ENCODE measurements at places on chromosomes 5 and 9.
A peak's percentile ranks its signal among the peaks of the same experiment; 100 is the strongest.

DNA sequence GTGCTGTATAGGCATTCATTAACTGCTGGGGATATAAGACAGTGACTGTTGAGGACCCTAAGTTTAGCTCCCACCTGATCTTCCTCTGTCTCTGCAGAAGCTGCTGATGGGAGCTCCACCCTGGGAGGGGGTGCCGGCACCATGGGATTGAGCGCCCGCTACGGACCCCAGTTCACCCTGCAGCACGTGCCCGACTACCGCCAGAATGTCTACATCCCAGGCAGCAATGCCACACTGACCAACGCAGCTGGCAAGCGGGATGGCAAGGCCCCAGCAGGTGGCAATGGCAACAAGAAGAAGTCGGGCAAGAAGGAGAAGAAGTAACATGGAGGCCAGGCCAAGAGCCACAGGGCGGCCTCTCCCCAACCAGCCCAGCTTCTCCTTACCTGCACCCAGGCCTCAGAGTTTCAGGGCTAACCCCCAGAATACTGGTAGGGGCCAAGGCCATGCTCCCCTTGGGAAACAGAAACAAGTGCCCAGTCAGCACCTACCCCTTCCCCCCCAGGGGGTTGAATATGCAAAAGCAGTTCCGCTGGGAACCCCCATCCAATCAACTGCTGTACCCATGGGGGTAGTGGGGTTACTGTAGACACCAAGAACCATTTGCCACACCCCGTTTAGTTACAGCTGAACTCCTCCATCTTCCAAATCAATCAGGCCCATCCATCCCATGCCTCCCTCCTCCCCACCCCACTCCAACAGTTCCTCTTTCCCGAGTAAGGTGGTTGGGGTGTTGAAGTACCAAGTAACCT, 22.1 kb downstream of the PCDHGC5 start:
- DNase-seq, result no peak

GRCh38 chr5:175742290-175742994, 84.6 kb downstream of the HRH2 start:
- no peak for DNase-seq

- peak; percentile 73 for DNase-seq
These were observed 5.3 kb downstream of the SLC34A1 start for GRCh38 chr5:177389241-177390169.

- DNase-seq, result peak; percentile 57
These were observed 520 bp upstream of the DHFR start for GRCh38 chr5:80655231-80655774.

DNA sequence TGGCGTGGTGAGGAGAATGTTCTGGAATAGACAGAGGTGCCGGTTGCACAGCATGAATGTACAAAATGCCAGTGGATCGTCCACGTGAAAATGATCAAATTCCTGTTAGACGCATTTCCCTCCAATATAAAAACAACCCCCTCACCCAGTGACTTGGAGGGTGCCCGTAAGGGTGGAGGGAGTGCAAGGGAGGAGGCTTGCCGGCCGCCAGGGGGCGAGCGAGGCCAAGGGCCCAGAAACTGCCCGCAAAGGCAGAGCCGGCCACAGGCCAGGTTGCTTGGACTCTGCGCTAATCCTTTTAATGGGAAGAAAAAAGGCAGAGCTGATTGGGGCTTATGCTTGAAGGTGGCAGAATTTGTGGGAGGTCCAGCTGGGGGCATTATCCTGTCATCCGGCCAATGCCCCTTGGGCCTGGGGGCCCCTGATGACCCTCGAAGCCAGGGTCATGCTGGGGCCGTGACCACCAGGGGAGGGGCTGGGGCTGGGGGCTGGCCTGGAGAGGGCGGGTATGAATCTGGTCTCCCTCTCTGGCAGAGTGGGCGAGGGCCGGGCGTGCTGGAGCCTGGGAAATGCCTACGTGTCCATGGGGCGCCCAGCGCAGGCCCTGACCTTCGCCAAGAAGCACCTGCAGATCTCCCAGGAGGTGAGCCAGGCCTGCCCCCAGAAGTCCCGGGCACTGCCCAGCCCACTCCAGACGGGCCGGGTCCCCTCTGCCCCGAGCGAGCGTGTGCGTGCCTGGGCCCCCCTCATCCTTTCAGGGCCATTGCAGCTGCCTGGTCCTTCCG, 12.0 kb downstream of the GPSM1 start:
- peak; percentile 89 for DNase-seq

DNA sequence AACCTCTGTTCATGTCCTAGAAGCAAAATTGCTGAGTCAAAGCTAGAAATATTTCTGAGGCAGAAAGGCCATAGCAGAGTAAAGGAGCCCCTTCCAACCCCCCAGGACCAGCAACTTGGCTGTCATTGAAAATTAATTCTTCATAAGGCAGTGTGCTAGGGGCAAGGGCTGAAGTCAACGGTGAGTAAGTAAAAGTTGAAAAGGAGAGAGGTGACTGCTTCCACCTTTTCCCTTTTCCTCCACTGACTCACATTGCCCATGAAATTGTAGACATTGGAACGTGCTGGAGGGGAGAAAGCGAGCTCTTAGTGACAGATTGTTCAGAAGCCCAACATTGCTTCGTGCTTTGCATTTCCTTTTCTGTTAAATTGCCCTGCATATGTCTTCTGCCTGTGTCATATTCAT, 19.1 kb downstream of the GLRA1 start:
- DNase-seq, result no peak

DNA sequence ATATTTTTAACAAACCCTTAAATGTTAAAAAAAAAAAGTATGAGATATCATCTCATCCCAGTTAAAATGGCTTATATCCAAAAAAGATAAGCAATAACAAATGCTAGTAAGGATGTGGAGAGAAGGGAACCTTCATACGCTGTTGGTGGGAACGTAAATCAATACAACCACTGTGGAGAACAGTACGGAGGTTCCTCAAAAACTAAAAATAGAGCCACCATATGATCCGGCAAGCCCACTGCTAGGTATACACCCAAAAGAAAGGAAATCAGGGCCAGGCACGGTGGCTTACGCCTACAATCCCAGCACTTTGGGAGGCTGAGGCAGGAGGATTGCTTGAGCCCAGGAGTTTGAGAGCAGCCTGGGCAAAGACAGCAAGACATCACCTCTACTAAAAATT, 3.0 kb downstream of the MTMR12 start:
- DNase-seq, result no peak

GRCh38 chr5:166127766-166128570, 2163.5 kb upstream of the WWC1 start:
- DNase-seq, result no peak

DNA sequence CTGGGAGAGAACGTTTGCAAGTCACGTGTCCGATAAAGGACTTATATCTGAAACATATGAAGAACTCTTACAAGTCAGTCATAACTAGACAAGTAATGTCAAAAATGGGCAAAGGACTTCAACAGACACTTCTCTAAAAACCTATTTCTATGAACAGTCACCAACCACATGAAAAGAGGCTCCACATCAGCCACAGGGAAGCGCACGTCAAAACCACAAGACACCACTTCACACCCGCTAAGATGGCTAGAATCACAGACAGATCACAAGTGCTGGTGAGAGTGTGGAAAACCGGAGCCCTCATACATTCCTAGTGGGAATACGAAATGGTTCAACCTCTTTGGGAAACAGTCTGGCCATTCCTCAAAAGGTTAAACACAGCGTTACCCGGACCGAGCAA, 11.5 kb upstream of the CARD9 start:
- no peak for DNase-seq

GRCh38 chr5:81163651-81164050, 69.5 kb upstream of the CKMT2 start:
- DNase-seq, result no peak

GRCh38 chr5:89281766-89282553, 399.0 kb upstream of the MEF2C start:
- no peak for DNase-seq

GRCh38 chr5:172959824-172960799, 888 bp downstream of the RPL26L1 start:
- peak; percentile 45 for DNase-seq

DNA sequence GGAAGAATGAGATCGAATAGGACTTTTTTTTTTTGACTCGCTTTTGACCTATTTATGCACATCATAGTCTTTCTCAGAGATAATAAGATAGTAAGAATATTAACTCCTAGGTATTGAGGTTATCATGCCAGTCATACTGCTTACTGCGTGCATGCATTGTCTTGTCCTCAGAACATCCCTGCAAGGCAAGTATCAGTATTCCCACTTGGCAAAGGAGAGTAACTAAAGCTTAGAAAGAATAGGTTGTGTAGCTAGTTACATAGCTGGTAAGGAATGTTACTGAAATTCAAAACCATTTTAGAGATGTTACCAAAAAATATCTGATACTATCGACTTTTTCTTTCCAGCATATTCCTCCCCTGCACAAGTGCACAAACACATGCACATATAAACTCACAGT, 296.1 kb upstream of the CLINT1 start:
- no peak for DNase-seq

DNA sequence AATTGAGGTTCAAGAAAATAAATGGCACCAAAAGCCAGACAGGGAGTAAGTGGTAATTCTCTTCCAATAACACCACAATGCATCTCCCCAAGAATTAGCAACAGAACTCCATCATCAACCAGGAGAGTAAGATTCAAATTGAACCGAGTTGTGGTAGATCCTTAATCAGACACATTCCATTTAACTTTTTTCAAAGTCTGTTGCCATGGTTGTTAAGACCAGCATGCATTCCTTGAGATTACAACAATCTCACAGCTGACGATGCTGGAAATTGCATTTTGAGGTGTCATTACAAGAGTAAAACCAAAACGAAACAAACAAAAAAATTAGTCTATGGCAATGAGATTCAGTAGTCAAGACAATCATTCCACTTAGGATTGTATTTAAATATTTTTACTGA, 78.9 kb upstream of the ZNF462 start:
- DNase-seq, result no peak

DNA sequence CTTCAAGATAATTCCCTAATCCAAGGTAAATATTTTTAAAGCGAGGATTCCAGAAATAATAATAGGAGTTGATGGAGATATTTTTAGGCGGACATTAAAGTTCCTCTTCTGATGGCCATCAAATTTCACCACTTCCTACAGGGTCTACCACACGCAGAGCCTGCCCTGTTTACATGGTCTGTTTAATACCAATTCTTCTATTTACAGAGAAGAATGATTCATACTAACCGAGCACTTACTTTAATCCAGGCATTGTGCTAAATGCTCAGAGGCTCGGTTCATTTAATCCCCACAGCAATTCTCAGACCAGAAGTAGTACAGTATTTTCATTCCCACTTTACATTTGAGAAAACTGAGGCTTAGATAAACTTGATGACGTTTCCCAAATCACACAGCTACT, 3.0 kb upstream of the ITGA1 start:
- peak; percentile 92 for DNase-seq

DNA sequence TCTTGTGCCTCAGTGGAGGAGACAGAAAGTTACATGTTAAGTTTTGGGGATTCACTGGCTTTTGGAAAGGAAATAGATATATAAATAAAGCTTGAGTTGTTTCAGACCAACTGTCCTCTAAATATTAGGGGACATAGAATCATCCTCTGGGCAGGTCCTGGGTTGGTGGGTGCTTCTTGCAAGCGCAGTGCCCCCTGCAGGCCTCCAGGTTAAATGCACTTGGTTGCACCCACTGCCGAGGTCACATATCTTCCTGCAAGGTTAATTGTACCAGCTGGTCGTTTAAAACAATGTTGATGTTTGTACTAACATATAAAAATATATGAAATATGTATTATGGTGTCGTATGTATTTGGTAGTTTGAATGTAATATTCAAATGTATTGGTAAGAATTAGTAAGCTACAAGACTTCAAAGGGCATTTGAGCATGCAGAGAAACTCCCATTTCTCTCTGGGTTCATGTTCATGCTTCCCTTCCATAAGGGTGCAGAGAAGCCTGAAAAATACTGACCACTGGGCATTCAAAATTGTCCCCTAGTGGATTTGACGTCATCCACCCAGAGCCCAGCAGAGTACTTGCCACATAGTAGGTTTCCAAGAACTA, 87.0 kb downstream of the ZNF618 start:
- DNase-seq, result peak; percentile 65

DNA sequence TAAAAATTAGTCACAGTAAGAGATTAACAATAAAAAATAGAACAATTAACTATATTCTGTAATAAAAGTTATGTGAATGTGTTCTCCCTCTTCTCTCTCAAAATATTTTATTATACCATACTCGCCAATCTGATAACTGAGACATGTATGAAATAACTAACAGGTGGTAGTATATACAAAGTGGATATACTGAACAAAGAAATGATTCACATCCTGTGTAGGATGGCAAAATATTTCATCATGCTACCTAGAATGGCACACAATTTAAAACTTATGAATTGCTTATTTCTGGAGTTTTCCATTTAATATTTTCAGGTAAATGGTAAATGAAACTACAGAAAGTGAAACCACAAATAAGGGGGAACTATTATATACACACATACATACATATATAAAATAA, 152.5 kb downstream of the RNF180 start:
- DNase-seq, result peak; percentile 16

- no peak for DNase-seq
These were observed 74.0 kb downstream of the RXRA start for GRCh38 chr9:134400283-134400682.

DNA sequence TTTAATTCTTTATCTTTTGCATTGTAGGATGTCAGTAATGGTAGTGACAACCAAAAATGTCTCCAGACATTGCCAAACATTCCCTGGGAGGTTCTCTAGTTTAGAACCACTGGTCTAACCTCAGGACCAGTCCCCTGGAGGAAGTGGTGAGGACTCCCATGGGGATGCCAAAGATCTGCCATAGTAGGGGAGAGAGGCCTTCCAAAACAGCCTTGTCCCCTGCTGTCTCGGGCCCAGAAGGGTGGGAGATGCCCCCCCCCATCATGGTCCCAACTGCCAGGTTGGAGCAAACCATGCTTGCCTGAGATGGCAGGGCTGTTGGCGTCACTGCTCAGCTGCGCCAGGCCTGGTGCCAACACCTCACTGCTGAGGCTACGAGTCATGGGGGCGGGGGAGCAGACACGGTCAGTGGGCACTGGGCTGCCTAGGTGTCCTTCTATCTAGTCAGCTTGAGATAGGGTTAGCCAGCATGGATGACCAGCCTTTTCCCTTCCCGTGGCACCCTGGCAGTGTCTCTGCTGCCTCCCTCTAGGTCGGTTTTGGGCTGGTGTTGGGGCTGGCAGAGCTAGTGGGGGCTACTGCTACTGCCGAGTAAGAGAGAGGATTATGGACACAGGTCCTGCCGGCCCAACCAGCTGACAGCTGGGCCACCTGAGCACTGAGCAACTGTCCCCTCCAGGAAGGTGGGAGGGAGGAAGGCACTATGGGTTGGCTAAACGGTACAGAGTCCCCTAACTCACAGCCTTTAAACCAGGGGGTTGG, 8.3 kb upstream of the CXXC5 start:
- peak; percentile 60 for DNase-seq

DNA sequence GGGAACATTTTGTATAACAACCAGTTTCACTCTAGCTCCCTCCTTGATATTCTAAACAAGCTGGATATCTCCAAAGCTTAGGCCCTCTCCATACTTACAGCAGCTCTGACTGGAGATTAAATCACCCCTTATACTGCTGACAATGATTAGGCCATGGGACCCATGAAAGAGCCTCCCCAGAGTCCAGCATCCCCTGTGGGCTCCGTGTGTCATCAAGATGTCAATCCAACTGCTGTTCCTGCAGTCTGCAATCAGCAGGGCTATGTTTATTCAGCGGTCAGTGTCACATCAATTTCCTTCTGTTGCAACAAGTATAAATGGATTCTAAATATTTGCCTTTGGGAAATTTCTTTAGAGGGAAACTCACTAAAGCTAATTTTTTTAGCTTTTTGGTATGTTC, 26.6 kb downstream of the PCDHAC2 start:
- no peak for DNase-seq

Data from DMS53 (cell line).